NCI-H2029 treated with DMSO at 0.1 percent for 48 hours (cell line): ENCODE measurements at places on chromosomes 2 and 18.

- DNase-seq: no peak
Measured at GRCh38 chr2:28300485-28301341, 91.9 kb upstream of the FOSL2 start.

GRCh38 chr2:20597860-20598183 lies 53.1 kb downstream of the HS1BP3 start:
- DNase-seq: no peak

- DNase-seq: no peak
Measured at GRCh38 chr2:12044857-12045256, 298.4 kb downstream of the LPIN1 start.

GRCh38 chr18:73752965-73753364 lies 394.7 kb downstream of the FBXO15 start:
- DNase-seq: no peak

GRCh38 chr2:68362069-68362468 lies 3.0 kb upstream of the PLEK start:
- DNase-seq: peak; percentile 63

DNA sequence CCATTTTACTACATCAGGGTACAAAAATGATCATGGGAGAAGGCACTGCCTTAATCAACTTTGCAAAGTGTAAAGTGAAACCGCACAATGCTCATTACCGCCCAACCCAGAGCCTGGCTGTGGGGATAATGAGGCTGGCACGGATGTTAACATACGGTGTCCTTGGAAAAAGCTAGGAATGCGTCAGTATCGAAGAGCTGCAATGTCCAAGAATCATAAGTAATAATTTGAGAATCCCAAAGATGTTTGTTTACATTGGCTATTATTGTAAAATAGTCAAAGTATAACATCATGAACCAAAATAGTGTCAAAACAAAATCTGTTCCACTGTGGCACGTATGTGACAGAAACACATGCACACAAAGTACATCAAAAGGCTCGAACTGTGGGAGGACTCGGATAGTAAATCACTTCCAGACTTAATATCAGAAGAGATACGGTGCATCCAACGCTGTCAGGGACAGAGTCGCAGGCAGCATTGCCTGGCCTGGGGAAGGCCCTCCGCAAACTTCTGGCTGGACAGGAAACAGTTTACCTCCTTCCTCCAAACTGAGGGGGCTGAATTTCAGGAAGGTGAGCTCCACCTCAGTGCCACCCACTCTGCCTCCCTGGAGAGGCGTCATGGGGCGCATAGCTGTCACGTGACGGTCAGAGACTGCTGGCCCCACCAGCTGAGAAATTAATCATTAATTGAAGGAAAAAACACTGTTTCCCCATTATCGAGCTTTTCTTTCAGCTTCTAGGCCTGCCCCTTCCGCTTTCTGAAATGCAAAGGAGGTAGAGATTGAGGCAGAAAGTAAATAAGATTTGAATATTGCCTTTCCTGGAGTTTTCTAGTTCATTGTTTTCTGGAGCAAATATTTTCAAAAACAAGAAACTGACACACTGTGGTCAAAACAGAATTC lies 1.8 kb upstream of the ID2 start:
- peak; percentile 53 for DNase-seq

- DNase-seq: peak; percentile 62
Measured at GRCh38 chr2:43399515-43400264, 173.3 kb upstream of the ZFP36L2 start.

- no peak for DNase-seq
Measured at GRCh38 chr2:15964936-15965563, 24.7 kb downstream of the MYCN start.

- no peak for DNase-seq
Measured at GRCh38 chr2:48715042-48715899, 40.3 kb downstream of the LHCGR start.

DNA sequence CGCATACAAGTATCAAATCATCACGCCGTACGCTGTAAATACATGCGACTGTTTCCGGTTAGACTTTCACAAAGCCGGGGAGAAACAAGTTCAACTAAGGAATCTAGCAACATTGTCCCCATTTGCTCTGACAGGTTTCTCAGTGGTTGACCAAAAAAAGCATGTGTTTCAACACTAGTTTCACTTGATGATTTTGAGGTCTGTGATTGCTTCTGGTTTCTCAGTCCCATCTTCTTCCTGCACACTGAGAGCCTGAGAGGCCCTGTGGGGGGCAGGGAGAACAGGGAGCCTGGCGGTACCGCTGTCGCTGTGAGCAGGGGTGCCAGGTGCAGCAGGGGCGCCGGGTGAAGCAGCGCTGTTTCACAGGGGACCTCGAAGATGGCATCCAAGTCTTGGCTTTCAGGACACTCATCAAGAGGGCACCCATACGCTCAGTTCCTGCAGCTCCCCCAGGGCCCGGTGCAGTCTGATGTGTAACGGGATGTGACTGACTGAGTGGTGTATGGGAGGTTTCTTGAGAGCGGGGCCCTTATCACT lies 270.9 kb downstream of the TWIST2 start:
- no peak for DNase-seq

GRCh38 chr2:6838673-6839319 lies 26.9 kb downstream of the CMPK2 start:
- DNase-seq: no peak

DNA sequence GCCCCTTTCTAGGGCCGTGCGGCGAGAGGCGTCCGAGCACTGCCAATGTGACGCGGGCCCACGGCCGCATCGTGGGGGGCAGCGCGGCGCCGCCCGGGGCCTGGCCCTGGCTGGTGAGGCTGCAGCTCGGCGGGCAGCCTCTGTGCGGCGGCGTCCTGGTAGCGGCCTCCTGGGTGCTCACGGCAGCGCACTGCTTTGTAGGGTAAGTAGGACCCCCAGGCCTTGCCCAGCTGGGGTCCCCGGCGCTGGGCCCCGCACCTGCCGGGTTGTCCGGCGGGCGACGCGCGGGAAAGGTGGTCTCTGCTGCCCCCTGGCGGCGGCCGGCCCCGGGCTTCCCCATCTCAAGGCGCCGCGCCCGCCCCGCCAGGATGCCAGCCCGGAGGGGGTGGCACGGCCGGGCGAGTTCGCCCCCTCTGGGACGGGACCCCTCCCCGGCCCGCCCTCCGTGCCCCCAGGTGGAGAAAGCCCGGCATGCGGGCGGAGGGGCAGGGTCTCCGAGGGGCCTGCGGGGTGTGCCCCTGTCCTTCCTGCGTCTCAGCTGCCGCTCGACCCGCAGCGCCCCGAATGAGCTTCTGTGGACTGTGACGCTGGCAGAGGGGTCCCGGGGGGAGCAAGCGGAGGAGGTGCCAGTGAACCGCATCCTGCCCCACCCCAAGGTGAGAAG lies 1.9 kb downstream of the PRSS56 start:
- no peak for DNase-seq

DNA sequence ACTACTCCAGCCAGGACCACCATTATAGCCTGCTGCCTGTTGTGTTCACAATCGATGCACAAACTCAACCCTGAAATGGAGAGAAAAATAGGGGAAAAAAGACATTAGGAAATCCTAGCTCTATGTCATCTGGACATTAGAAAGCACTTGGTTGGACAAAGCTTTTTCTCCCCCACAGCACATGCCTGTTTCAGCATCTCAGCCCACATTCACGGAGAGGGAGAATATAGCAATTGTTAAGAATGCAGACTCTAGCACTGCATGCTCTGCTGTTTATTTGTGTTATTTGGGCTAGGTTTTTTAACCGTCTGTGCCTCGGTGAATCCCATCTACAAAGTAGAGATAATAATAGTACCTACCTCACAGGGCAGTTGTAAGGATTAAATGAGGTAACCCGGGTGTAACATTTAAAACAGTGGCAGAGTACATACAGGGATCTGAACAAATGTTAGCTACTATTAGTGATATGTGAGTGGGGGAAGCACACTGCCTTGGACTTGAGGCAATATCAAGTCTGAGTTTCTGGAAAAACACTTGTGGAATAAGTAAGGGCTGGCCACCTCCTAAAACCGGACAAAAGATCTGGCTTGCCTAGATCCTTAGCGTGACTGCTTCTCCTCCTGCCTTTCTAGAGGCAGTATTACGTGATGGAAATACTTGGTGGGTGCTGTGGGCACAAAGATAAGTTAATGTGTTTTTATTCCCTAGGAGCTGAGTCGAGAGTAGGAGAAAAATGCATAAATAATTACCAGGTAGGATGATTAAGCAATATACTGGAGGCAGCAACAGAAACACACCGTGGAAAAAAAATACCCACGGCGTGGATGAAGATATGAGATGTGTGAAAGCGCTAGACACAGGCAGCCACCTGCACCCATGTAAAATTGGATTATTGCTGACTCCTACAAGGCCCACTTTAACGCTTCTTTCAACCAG lies 1.0 kb upstream of the PPP1CB start:
- no peak for DNase-seq

GRCh38 chr2:174673876-174674275 lies 76.3 kb upstream of the WIPF1 start:
- DNase-seq: no peak

GRCh38 chr2:12506846-12507245 lies 209.9 kb upstream of the TRIB2 start:
- no peak for DNase-seq

DNA sequence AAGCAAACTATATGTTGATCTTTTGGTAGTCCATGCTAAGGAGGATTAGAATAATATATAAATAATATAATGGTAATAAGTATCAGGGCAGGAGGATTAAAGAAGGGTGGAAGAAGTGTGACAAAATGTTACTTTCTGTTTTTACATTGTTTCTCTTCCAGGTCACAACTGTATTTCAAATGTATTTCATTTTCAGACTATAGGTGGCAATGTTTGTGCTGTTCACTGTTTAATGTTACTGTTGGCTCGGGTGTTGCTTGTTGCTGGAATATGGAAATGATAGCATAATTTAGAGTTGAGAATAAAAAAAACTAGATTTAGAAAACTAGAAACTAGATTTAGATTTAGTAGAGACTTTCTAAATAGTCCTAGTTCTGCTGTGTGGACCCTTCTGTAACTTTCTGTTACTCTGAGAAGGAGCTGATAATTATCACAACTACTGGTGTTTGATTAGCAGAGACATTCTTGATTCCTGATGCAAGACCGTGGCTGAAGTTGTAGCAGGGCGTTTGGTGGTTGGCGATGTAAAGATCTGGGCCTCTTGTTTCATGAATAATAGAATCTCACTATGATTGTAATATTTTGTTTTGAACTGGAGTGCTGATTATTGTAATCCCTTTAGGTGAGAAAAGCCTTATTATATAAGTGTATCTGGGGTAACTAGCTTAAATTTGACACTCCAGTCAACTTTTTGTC lies 7.9 kb downstream of the NEDD4L start:
- no peak for DNase-seq

DNA sequence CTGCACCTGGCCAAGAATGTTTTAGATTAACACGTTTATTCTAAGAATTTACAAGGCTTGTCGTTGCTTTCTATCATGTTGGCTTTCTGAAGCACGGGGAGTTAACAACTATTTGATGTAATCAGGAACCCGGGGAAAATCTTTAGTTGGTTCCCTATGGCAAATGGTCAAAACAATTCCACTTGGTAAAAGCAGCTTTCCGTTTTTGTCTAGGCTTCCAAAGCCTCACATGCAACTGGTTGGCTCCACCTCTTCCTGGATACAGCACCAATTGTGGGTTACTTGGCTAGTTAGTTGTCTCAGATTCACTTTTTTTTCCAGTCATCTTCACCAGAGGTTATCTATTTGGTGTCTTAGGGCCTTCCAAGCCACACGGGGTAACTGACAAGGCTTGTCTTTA lies 2.8 kb downstream of the COLEC12 start:
- no peak for DNase-seq

DNA sequence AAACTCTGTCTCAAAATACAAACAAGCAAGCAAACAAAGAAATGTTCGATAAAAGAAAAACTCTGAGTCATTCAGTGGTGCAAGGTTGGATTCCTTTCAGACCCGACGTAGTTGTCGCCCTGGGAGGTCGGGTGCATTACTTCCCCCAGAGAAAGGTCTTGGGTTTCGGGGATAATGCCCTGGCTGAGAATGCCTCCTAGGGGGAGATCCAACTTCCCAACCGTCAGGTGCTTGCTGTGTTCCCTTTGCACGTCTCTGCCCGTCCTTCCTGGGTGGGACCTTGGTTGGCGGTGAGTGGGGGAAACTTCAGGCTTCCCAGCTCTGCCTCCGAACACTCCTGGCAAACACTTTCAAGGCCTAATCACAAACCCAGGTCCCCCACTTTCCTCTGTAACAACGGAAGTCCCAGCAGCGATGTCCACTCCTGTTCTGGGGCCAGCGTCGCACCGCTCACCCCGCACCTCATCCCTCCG lies 609 bp downstream of the TPGS2 start:
- no peak for DNase-seq

DNA sequence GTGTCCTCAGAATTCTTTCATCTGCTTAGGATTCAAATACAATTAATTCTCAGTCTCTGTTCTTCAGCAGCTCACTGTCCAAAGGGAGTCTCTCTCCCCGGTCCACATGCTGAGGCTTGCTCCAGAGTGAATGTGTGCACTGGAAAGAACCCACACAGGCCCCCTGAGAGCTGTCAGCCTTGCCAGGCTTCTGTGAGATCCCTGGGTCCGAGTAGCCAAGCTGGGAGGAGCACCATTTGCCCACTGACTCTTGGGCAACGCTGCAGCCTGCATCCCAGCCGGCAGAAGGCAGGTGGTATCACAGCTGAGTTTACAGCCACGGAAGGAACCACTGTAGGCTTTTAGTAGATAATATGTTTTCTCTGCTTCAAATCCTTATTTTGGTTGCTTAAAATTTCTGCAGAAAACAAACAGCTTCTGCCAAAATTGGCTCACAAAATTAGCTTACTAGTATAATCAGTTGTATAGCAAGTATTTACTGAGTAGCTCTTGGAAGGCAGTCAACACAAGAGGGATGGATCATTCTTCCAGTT lies 21.4 kb upstream of the LTBP1 start:
- DNase-seq: no peak

DNA sequence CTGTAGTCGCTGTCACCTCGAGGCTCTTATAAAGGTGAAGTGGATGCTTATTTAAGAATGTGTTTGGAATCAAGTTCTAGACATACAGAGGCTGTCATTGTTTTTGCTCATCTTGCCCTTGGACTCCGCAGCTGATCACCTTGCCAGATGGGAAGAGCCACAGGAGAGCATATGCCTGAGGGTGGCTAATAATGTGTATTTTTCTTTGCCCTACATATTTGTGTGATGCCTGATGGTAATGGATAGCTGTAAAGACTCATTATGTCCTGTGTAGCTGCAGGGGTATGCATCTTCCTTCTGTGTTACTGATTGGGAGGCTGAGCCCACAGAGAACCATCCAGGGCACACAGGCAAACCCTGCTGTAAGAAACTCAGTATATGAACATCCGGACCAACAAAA lies 61.7 kb downstream of the PRKCE start:
- no peak for DNase-seq

DNA sequence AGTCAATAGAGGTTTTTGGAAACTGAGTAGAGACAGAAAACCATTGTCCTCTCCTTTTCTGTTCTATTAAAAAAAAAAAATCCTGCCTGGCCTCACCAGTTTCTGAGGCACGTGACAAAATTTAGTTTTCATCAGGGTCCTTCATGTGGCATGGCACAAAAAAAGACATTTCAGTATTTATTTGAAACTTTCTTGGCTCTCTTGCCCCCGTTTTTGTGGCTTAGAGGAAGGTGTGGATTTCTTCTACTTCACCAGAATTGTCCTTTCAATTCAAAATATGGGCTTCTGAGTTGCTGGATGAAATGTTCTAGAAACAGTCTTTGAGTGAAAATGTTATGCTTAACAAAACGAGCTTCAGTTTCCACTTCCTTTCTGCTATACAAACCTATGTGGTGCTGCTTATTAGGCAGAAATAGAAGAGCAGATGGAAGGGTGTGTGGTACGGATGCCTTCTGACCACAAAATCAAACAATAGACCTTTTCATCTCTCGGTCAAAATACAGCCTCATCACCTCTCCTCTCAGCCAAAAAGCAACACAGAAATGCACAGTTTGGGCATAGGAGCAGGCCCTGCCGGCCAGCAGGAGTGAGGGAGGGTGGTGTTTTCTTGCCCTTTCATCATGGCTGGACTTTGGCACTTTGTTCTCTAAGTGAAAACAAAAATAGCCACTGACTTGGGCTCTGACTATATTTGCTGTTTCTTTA lies 89.2 kb downstream of the SH3RF3 start:
- DNase-seq: peak; percentile 40
